DND-41 (cell line): ENCODE measurements at places on chromosomes 2 and 18.

GRCh38 chr2:235141411-235142128 lies 189.8 kb downstream of the SH3BP4 start:
- no peak for DNase-seq
- H3K4me1 ChIP-seq, result no peaks in the 10 kb centered on the region
- no peak overlapping the region for H3K27ac ChIP-seq
- H3K27me3 ChIP-seq, result peaks cover 26% of the 10 kb centered on the region
- H3K36me3 ChIP-seq, result no peaks in the 10 kb centered on the region

DNA sequence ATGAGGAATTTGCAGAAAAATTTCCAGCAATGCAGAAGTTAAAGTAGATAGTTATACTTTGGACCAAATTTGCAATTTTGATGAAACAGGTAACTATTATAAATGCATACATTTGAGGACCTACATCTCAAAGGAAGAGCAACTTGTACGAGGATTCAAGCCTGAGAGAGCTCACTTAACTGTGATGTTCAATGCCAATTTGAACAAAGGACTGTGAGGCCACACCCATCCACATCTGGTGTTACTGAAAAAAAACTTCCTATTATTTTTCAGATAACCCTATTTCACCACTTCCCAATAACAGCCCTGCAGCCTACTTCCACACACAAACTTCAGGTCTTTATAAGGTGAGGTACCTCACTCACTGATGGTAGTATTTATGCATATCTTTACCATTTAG lies 203.5 kb upstream of the NABP1 start:
- no peaks in the 10 kb centered on the region for H3K27me3 ChIP-seq
- no peaks in the 10 kb centered on the region for H3K36me3 ChIP-seq
- H3K27ac ChIP-seq, result no peak overlapping the region
- DNase-seq, result no peak
- H3K4me1 ChIP-seq, result no peaks in the 10 kb centered on the region
- no peak overlapping the region for H3K4me3 ChIP-seq

GRCh38 chr2:54695378-54695777 lies 28.1 kb upstream of the EML6 start:
- no peaks in the 10 kb centered on the region for H3K27me3 ChIP-seq
- DNase-seq, result no peak
- no peaks in the 10 kb centered on the region for H3K36me3 ChIP-seq
- no peak overlapping the region for H3K27ac ChIP-seq
- no peaks in the 10 kb centered on the region for H3K4me1 ChIP-seq

GRCh38 chr18:28065793-28066186 lies 111.1 kb downstream of the CDH2 start:
- no peak for DNase-seq
- H3K27me3 ChIP-seq, result no peaks in the 10 kb centered on the region
- no peak overlapping the region for H3K4me3 ChIP-seq
- H3K36me3 ChIP-seq, result no peaks in the 10 kb centered on the region

- no peaks in the 10 kb centered on the region for H3K4me1 ChIP-seq
- no peaks in the 10 kb centered on the region for H3K27me3 ChIP-seq
- DNase-seq, result no peak
- no peak overlapping the region for H3K27ac ChIP-seq
These were observed 12.2 kb upstream of the EDAR start for GRCh38 chr2:109001201-109001600.

GRCh38 chr2:160463245-160463644 lies 30.4 kb downstream of the RBMS1 start:
- no peak overlapping the region for H3K4me3 ChIP-seq
- H3K27ac ChIP-seq, result no peak overlapping the region
- H3K36me3 ChIP-seq, result no peaks in the 10 kb centered on the region
- no peaks in the 10 kb centered on the region for H3K27me3 ChIP-seq

GRCh38 chr2:643334-643733 lies 33.9 kb downstream of the TMEM18 start:
- H3K27me3 ChIP-seq, result no peaks in the 10 kb centered on the region
- no peaks in the 10 kb centered on the region for H3K4me1 ChIP-seq
- no peak overlapping the region for H3K4me3 ChIP-seq
- H3K36me3 ChIP-seq, result no peaks in the 10 kb centered on the region

DNA sequence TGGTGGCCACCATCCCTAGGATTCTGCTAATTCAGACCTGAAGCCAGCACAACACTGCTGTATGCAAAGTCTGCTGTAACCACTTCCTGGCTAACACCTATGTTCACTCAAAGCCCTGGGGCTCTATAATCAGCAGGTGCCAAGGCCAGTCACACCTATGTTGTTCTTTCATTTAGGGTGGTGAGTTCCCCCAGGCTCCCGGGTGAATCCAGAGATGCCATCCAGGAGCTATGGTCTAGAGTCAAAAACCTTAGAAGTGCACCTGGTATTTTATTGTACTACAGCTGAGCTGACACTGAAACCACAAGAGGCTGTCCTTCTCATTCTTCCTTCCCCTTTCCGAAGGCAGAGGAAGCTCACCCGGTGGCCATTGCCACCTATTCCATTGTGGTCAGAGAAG lies 46.2 kb upstream of the CCDC141 start:
- peaks cover 8% of the 10 kb centered on the region for H3K4me1 ChIP-seq
- H3K4me3 ChIP-seq, result no peak overlapping the region
- no peak overlapping the region for H3K27ac ChIP-seq
- no peaks in the 10 kb centered on the region for H3K36me3 ChIP-seq
- H3K27me3 ChIP-seq, result no peaks in the 10 kb centered on the region
- DNase-seq, result peak; percentile 33

GRCh38 chr2:156908825-156909224 lies 348.7 kb upstream of the GALNT5 start:
- H3K36me3 ChIP-seq, result no peaks in the 10 kb centered on the region
- H3K27me3 ChIP-seq, result no peaks in the 10 kb centered on the region
- no peak overlapping the region for H3K4me3 ChIP-seq
- H3K27ac ChIP-seq, result no peak overlapping the region
- H3K4me1 ChIP-seq, result peaks cover 15% of the 10 kb centered on the region

DNA sequence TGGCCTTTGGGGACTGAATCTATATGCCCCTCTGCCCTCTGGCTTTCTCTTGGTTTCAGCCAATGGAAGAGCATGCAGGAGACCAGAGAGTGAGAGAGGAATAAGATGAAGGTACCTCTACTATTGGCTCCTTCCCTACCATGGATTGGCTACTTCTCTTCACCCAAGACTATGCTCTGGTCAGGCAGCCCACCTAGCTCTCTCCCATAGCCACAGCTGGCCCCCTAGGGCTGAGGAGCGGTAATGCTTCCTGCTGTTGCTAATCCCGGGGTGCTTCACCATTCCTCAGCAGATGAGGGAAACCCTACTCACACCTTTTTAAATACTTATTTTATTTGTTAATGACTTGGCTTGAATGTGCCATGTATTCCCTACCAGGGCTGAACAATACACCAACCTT lies 142.4 kb downstream of the MREG start:
- no peaks in the 10 kb centered on the region for H3K36me3 ChIP-seq
- H3K27me3 ChIP-seq, result no peaks in the 10 kb centered on the region
- H3K27ac ChIP-seq, result no peak overlapping the region
- DNase-seq, result no peak
- no peaks in the 10 kb centered on the region for H3K4me1 ChIP-seq
- H3K4me3 ChIP-seq, result no peak overlapping the region

DNA sequence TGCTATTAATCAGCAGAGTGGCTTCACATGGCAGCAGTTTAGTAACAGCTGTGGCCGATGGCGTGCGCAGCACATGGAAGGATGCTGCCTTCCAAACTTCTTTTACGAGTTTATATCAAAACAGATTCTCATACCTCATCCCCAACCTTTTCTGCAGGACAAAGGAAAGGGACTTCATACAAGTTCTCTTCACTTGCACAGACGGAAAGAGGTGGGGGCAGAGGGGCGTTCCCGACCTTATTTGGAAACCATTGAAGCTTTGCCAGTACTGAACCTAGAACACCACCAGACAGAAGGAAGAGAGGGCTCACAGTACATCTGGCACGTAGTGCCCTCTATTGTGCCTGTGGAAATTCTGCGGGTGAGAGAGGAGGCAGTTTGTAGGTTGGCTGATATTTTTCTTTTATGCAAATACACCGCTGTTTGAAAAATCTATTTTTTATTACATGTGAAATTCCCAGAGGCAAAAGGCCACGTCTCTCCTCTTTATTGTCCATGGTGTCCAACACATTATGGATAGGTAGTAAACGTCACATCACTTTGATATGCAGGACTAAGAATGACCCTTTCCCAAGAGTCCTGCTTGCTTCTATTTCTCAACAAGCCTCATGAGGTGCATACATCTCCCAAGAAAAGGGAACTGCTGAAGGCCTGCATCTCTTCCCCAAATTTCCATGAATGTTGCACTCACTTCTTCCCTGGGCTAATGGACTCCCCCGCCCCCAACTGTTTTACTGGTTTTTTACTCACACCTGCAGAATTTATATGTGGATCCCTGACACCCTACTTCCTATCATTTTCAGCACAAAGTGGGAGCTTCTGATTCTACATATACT lies 31.3 kb downstream of the COLEC12 start:
- H3K36me3 ChIP-seq, result no peaks in the 10 kb centered on the region
- no peaks in the 10 kb centered on the region for H3K4me1 ChIP-seq
- H3K27me3 ChIP-seq, result peaks cover 4% of the 10 kb centered on the region
- H3K27ac ChIP-seq, result no peak overlapping the region
